ENCODE measurements at places on chromosomes 1 and 21.

GRCh38 chr1:69567652-69568420 lies at the start of gene LRRC7:
LRRC7 (plus strand) TSS chr1:69567922; CDS start chr1:69568640, 718 bp downstream.
- no peak for DNase-seq

DNA sequence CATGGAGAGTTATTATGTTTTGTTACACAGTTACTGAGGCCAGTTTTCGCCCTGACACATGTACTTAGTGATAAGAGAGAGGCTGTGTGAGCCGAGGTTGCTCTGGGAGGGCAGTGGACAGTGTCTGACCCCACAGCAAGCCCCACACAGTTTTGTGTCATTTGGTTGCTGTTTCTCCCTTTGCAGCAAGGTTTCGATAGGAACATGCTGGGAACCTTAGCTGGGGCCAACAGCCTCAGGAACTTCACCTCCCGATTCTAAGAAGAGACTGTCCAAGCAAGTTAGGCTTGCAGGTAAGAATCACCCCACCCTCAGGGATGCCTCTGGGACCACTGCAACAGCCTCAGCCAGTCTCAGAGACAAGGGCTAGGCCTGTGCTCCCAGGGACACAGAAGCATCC lies 45.3 kb downstream of the PKP1 start:
- DNase-seq = no peak

- no peak for DNase-seq
Observed at GRCh38 chr1:2981388-2981787, 39.9 kb upstream of the ACTRT2 start.

- DNase-seq = no peak
Observed at GRCh38 chr1:151512326-151512725, 1.1 kb downstream of the CGN start.

- no peak for DNase-seq
Observed at GRCh38 chr1:30810416-30811080, 53.0 kb upstream of the LAPTM5 start.

DNA sequence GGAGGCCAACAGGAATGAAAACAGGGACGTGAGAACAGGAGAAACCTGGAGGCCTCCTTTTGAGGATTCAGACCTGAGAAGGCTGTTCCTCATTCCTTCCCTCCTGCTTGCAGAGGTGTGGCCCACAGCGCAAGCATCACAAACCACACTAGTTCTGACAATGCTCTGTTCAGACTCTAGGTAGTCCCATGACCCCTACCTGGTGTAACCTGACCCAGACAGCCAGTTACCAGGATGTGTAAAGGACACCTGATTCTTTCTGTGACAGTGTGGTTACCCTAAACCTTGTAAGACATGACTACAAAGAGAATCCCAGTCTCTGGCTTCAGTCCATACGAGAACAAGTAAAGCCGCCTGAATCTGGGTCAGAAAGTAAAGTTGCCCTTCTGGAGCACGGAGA lies 3.2 kb downstream of the MECR start:
- no peak for DNase-seq

Measured in esophagus squamous epithelium (tissue), 5 donors.